T-helper 2 cell (primary cell): ENCODE measurements at places on chromosomes 2 and 18.
A peak's percentile ranks its signal among the peaks of the same experiment; 100 is the strongest.

DNA sequence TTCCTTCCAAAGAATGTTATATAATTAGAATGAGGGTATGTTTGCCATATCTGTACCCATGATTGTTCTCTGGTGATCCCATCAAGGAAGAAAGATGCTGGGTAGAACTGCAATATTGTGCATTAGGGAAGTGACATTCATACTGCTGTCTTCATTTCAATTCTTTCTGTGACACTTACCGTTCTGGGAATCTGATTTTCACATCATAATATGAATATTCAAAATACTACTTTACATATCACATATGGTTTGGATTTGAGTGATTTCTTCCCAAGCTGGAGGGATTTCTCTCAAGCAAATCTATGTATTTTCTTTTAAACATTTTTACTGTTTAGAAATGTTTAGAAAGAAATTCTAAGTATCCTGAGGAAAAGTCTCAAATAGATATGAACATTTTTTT, 168.4 kb upstream of the DDX18 start:
- no peak for DNase-seq

- no peak for DNase-seq
Observed at GRCh38 chr2:8522687-8523086, 159.2 kb upstream of the ID2 start.

DNA sequence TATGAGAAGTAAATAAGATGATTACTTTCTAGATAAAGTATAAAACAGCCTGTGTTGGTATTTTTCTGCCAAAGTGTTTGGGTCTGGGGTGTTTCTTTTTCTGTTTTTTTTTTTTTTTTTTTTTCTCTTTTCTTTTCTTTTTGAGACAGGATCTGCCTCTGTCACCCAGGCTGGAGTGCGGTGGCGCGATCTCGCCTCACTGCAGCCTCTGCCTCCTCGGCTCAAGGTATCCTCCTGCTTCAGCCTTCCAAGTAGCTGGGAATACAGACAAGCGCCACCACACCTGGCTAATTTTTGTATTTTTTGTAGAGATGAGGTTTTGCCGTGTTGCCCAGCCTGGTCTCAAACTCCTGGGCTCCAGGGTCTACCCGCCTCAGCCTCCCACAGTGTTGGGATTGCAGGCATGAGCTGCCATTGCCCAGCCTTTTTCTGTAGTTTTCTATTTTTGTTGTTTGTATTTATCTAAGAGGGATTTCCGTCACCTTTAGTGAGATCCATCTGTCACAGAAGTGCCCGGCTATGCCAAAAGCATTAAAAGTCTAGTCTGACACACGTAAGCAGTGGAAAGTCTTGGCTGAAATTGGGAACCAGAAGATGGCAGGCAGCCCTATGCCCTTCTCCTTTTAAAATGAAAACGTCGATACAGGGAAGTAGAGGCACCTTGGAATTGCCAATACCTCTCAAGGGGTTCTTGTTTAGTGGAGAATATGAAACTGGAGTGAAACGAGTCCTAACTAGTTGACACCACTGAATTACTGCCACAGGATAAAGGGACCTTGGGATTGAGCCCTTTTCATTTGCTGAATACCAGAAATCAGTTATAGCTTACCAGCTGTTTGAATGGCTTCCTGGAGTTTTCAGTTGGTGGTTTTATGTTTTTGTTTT, 14.0 kb downstream of the UGP2 start:
- DNase-seq = no peak

DNA sequence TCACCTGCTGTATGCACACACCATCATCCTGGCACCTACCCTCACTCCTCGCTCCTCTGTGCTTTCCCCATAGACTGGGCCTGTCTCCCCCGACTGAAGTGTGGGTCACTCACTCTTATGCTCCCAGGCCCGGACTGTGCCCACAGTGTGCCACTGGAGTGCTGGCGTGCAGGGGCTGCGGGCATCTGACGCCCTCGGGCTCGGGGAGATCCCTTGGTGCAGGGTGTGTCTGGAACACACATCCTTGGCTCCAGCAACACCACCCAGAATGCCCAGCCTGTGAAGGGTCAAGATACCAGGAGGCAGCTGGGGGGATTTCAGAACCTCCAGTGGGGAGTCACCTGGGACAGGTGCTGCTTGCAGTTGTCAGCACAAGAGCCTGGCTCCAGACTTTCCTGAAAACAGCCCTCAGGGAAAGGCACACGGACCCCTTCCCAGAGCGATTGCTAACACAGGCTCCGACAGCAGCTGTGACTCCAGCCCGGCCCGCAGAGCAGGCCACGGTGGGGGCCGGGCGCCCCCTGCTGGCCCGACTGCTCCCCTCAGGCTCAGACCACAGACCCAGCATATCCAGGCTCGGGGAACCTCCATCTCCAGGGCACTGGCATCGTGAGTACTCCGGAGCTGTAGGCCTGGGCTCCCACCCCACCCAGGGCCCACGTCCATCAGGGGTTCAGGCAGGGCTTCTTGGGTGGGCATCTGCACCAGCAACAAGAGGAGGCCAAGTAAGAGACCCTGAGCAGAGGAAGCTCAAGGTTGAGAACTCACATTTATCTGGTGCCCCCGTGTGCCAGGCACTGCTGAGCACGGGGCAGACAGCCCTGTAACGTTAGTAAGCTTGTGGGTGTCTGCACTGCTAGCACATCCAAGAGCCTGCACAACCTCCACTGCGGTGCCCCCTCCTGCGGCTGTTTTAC, 8.6 kb downstream of the HS1BP3 start:
- DNase-seq = peak; percentile 61

DNA sequence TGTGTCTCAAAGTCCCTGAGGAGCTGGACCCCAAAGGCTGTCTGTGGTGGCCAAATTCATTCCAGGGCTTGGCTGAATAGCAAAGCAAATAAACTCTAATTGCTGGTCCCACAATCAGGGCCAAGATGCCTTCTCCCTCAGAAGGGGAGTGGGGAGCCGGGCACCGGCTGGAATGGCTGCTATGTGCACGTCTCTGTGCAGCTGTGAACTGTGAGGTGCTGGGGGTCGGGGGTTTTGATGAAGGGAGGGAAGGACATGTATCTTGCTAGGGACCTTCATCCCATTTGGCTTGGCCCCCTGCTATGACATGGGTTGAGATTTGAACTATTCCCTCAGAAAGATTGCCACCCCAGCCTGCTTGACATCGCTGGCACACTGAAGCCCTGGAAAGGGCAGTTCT, 60.4 kb downstream of the CIB4 start:
- DNase-seq = no peak

- DNase-seq = no peak
Observed at GRCh38 chr2:29502460-29502911, 387.3 kb downstream of the CLIP4 start.

DNA sequence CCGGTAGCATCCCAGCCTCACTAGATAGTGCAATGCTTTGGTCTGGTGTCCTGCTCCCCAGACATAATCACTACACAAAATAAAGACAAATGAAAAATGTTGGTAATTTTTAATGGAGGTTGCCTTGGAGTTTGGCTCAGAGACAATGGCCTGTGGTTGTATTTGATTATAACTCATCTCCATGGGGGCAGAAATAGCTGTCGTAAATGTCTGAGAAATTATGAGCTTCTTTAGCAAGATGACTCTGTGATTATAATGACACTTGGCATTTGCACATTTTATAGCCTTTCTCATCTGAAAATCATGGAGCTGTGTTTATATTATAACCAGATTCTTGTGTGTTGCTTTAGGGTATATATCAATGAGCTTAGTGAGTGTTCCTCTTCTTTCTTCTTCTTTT, 1779.7 kb upstream of the CELF4 start:
- no peak for DNase-seq

GRCh38 chr18:38454764-38455469, 889.3 kb upstream of the CELF4 start:
- no peak for DNase-seq

DNA sequence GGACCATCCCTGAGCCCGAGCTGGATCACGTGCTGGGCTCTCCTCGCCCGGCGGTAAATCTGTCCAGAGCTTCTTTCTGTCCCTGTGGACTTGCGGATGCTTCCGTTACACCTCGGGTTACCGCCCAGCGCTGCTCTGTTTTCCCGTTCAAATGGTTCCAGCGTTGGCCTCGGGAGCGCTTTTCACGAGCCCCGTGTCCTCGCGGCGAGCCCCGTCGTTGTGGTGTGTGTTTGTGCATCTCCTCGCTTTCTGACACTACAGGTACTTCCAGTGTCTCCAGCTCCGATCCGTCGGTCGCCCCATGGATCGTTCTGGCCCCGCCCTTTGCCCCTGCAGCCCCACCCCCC, 77.4 kb downstream of the RTP5 start:
- no peak for DNase-seq

- no peak for DNase-seq
Observed at GRCh38 chr2:233996461-233996860, 54.0 kb upstream of the SPP2 start.

DNA sequence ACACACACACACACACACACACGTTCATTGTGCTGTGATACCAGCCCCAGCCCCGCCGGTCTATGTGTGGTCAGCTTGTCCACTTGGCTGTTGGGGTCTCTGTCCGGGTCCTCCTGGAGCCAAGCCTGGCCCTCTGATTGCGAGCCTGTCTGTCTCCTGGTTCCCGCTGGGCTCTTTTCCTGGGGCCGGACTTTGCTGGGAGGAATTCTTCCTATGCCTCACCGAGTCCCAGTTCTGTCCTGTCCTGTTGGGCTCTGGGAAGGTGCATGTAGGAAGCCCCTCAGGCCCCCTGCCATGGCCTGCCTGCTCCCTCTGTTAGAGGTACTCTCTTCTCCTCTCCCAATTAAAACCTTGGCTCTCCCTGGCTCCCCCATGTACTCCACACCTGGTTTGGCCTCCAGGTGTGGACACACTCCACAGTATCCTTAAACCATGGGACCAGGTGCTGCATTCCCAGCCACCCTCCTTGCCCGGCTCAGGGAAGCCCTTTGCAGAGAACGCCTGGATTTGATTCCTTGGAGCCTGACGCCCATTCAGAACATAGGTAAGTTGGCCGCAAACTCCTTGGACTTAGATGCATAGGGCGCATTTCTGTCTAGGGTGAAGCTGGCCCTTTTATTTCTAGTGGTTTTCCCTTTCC, 42.3 kb downstream of the CABLES1 start:
- no peak for DNase-seq

GRCh38 chr2:132825601-132826000, 155.6 kb upstream of the LYPD1 start:
- no peak for DNase-seq

GRCh38 chr2:121088251-121089165, 196.5 kb downstream of the TFCP2L1 start:
- no peak for DNase-seq

GRCh38 chr2:26068602-26069298, 34.9 kb downstream of the RAB10 start:
- peak; percentile 97 for DNase-seq

- no peak for DNase-seq
Observed at GRCh38 chr2:43018179-43019024, 208.0 kb downstream of the ZFP36L2 start.

GRCh38 chr2:70458661-70459060, 95.0 kb downstream of the TGFA start:
- no peak for DNase-seq

DNA sequence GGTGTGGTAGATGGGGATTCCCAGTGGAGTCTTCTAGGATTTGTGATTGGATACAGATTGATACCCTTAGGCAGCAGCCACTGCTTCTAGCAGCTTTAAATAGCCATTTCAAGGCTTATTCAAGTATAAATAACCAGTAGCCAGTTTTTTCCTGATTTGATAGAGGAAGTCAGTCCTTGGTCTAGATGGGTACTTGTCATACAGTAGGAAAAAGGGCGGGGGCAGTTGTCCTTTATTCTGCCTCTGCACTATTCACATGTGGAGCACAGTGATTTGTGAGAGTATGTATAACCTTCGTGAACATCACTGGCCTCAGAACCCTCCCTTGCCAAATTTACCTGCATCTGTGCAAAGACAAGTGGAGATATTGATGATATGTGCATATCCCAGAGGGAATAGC, 6.8 kb downstream of the PPP1CB start:
- no peak for DNase-seq

- no peak for DNase-seq
Observed at GRCh38 chr18:10051877-10052631, 138.2 kb downstream of the VAPA start.

- no peak for DNase-seq
Observed at GRCh38 chr2:112605926-112606325, 21.5 kb downstream of the CHCHD5 start.

DNA sequence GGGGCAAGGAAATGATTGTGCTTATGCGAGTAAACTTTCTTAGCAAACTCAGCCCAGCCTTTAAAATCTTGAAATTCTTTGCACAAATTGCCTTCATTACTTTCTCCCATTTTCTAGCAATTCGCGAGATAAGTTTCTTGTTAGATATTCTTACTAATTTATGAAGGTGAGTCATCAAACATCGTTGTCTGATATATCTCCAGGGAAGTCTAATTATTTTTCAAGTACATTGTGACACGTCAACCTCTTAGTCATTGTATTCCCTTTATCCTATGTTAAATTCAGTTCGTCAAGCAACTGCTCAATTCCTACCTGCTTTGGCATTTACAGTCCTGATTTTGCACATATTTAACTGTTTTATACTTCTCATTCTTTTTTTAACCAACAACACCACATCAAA, 854.5 kb upstream of the CRIM1 start:
- no peak for DNase-seq

- no peak for DNase-seq
Observed at GRCh38 chr2:79114797-79115494, 5.3 kb upstream of the REG1A start.

GRCh38 chr2:46163098-46163430, 134.1 kb upstream of the EPAS1 start:
- no peak for DNase-seq

- DNase-seq = no peak
Observed at GRCh38 chr2:32783933-32784332, 156.1 kb downstream of the TTC27 start.

DNA sequence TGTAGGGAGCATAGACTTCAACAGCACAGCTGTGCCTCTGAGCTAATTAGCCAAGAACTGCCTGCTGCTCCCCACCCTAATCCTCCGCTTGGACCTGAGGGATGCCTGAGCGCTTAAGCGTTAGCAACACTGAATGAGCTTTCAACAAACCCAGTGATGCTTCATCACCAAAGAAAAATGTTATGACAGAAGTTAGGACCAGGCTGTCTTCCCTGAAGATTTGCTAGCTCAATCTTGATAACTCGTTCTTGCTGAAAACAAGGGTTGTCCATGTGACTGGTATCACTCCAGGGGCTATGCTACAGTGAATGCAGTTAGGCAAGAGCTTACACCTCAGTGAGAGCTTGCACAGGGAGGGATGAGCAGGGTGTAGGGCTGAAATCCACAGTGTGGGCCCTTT, 190.7 kb upstream of the SIX2 start:
- DNase-seq = no peak

DNA sequence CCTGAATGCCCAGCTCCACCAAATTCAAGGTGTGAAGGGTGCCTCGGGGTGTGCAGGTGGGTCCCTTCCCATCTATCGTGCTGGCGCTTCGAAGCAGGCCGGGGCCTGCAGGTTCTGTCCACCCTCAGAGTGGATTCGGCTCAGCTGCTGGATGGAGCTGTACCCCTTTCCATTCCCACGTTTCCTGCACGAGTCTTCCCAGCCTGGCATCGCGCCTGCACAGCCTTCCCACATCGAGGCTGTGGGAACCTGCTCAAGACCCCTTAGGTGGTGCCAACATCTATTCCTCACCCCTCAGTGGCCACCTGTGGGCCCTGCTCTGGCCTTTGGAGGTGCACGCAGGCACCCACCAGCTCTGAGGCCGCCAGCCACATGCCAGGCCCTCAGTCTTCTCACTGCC, 65.7 kb downstream of the PDCL3 start:
- DNase-seq = no peak

- no peak for DNase-seq
Observed at GRCh38 chr2:71473346-71474031, 20.1 kb downstream of the DYSF start.
